Fibroblast of mammary gland (primary cell): ENCODE measurements at places on chromosomes 12 and 14.

GRCh38 chr12:65106948-65107347 is 14.2 kb downstream of the WIF1 start:
- peak; percentile 36 for DNase-seq

- peak; percentile 56 for DNase-seq
Observed at GRCh38 chr12:1234073-1234472, 243.1 kb downstream of the ERC1 start.

DNA sequence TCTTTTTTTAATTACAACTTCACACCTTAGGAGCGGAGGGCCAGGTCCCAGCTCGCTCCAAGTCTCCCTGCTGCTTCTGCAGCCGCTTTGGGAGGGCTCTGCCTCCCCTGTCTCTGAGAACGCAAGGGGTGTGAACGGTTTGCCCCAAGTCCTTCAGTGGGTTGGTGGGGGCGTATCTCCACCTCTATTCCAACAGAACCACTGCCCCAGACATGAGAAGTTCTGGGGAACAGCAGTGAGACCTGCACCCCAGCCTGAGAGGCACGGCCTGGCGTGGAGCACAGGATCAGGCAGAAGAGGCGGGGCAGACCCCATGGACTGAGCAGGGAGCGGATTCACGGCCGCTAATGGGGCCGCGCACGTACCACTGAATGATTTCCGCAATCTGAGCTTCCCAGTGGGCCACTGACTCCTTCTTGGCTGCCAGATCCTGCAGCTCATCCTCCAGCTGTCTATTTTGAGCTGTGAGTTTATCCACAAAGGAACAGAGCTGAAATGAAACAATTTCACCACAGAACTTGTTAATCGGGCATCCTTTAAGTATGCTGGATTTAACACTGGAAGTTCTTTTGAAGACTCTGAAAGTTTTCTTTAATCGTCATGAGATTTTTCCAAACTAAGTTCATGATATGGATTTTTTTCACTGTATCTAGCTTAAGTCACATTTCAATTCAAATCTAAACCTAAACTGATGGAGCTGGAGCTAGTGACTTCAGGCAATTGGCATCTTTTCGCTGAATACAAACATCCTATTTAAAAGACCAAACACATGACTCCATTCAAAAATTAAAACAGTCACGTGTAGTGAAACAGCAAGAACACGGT is 44.4 kb downstream of the AMN start:
- DNase-seq, result no peak

GRCh38 chr14:91945751-91946621 is 1.5 kb downstream of the FBLN5 start:
- DNase-seq, result no peak

- peak; percentile 21 for DNase-seq
Observed at GRCh38 chr14:56515739-56516138, 63.9 kb upstream of the TMEM260 start.
